Astrocyte of the spinal cord (primary cell): ENCODE measurements at places on chromosomes 11 and 22.

GRCh38 chr11:96145163-96145585 lies 197.8 kb downstream of the MAML2 start:
- no peak for DNase-seq

DNA sequence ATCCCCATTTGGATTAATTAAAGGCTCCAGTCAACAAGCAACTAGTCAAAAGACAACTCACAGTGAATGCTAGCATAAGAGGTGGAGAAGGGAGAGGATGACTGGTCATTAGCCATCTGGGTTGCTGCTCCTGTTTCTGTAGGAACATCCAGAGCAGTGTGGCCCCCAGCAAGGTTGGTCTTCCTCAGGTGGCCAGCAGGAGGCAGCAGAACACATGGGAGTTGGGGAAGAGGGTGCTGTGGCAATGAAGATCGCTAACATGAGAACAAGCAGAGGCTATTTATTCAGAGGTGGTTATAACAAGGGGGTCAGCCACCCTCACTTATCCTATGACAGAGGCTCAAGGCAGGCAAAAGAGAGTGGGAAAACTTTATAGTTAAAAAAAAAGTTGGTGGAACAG lies 21.3 kb downstream of the IZUMO1R start:
- DNase-seq: no peak

- DNase-seq: peak; percentile 60
Observed at GRCh38 chr11:126140926-126141280, 70.5 kb downstream of the RPUSD4 start.

- DNase-seq: no peak
Observed at GRCh38 chr22:43320943-43321900, 21.9 kb downstream of the SCUBE1 start.

DNA sequence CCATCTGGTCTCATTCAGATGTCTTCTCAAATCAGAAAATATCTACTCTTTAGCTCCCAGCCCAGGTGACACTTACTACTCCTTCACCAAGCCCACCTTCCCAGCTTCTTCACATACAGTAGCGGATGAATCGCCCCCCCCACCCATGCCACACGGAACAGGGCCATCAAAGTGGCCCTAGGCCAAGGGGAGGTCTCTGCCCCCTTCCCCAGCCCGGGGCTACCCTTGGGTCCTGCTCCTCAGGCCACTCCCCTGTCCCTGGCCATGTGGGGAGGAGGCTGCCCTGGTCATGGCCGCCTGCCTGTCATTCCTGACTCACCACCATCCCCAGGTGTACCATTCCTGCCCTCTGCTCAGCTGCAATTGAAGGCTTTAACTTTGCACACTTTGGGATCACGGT lies 142.8 kb downstream of the NECTIN1 start:
- DNase-seq: no peak

DNA sequence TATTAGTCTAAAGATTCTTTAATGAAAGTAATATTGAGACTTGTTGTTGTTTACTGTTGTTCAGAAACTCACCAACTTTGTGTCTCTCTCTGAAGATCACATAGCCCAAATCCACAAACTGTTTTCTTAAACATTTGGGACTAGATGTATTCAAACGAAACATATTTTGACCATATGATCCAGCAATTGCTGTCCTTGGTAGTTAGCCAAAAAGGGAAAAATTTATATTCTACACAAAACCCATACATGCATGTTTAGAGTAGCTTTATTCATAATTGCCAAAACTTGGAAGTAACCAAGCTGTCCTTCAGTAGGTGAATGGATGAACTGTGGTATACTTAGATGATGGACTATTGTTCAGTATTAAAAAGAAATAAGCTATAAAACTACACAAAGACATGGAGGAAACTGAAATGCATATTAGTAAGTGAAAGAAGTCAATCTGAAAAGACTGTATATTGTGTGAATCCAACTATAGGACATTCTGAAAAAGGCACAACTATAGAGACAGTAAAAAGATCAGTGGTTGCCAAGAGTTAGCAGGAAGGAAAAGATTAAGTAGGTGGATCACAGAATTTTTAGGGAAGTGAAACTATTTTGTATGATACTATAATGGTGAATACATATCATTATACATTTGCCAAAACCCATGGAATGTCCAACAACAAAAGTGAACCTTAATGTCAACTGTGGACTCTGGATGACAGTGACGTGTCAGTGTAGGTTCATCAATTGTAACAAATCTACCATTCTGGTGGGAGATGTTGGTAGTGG lies 442.9 kb downstream of the INSC start:
- DNase-seq: no peak

GRCh38 chr11:93591247-93591898 lies 48.2 kb upstream of the SMCO4 start:
- DNase-seq: peak; percentile 72

- DNase-seq: no peak
Observed at GRCh38 chr22:44045145-44045544, 21.0 kb downstream of the PARVB start.

- DNase-seq: no peak
Observed at GRCh38 chr11:78194490-78194889, 5.8 kb downstream of the USP35 start.

DNA sequence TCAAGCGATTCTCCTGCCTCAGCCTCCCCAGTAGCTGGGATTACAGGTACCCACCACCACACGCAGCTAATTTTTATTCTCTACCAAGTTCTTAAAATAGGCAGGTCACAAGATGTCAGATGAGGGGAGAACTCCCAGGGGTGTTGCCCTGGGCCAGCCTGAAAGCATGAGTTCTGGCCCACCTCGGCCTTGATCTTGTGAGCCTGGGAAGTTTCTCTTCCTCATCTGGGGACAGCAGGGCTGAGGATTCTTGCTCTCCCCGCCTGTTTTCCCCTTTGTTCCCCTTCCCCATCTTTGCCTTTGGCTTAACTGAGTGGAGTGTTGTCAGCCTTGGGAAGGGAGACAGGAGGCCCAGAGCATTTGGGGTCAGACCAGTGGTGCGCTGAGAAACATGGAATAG lies 3.5 kb downstream of the PDXP start:
- DNase-seq: no peak

DNA sequence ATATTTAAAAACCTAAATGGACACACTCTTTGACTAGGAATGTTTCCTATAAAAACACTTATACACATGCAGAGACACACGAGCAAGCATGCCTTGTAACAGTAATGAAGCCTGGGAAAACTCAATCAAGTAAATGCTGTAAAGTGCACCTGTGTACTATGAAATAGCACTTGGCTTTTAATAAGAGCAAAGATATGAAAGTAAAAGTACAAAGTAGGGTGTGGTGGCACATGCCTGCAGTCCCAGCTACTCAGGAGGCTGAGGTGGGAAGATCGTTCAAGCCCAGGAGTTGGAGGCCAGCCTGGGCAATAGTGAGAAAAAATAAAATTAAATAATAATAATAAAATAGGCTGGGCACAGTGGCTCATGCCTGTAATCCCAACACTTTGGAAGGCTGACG lies 166.9 kb upstream of the GRK3 start:
- no peak for DNase-seq

DNA sequence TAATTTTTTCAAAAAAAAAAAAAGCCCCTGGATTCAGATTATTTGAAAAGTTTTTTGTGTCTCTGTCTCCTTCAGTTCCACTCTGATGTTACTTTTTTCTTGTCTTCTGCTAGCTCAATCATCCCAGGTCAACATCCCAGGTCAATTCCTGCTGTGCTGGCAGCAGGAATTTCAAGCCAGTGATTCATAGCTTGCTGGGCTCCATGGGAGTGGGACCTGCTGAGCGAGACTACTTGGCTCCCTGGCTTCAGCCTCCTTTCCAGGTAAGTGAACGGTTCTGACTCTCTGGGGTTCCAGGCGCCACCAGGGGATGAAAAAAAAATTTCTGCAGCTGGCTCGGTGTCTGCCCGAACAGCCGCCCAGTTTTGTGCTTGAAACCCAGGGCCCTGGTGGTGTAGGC lies 31.4 kb downstream of the PLAAT5 start:
- peak; percentile 28 for DNase-seq

DNA sequence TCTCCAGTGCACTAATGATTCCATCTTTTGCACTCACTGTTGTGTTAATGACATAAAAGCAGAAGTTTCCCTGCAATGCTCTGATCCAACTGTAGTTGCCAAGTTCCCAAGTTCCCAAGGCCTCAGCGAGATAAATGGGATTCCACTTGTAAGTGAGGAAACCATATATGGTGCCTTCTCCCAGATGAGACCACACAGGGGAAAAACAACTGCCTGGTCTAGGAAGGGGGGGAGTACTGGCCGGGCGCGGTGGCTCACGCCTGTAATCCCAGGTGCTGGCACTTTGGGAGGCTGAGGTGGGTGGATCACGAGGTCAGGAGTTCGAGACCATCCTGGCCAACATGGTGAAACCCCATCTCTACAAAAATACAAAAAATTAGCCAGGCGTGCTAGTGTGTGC lies 23.3 kb upstream of the RELA start:
- DNase-seq: no peak
